ENCODE measurements at places on chromosomes 6 and 20. TPM values are rescaled to one million over a fixed set of nuclear protein-coding genes. Genes with fewer than 3 reads are reported as not detected.
A peak's percentile ranks its signal among the peaks of the same experiment; 100 is the strongest.

GRCh38 chr6:129102741-129103140 is 219.8 kb downstream of the LAMA2 start:
- DNase-seq = peak; percentile 76

DNA sequence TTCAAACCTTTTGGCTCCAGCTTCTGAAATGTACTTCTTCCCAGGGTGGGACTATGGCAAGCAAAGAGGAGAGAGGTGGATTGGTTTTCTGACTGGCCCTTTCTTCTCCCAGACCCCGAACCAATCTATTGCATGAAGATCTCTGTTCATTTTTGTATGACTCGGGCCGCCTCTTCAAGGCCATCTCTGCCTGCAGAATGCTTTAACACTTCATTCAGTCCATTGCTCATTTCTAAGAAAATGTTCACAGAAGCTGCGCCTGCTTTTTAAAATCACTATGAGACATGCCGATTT is 1.6 kb downstream of the VGLL2 start:
- DNase-seq = no peak

- no peak for DNase-seq
Observed at GRCh38 chr6:113439866-113440265, 417.3 kb upstream of the MARCKS start.

DNA sequence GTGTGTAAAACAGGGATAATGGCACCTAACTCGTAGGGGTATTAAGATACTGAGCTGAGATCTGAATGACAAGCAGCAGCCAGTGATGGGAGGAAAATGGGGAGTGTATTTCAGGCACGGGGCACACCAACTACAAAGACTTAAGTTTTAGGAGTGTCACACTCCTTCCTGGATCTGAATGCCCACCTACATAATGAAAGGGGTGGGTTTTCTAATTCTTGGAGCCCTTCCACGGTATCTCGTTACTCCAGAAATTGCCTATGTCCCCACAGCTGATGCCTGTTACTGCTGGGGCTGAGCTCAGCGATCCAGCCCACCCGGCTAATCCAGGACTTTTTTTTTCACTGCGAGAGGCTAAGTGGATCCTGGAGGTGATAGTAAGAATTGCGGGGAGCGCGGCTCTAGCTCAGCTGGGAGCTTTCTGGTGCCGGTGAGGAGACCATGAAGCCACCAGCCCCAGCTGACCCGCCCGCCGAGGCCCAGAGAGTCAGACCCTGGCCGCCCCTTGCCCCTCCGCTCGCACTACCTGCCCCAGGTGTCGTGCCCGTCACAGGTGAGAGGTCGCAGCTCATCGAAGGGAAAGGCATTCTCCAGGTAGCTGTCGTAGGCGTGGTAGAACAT is 727 bp downstream of the EDEM2 start:
- no peak for DNase-seq

DNA sequence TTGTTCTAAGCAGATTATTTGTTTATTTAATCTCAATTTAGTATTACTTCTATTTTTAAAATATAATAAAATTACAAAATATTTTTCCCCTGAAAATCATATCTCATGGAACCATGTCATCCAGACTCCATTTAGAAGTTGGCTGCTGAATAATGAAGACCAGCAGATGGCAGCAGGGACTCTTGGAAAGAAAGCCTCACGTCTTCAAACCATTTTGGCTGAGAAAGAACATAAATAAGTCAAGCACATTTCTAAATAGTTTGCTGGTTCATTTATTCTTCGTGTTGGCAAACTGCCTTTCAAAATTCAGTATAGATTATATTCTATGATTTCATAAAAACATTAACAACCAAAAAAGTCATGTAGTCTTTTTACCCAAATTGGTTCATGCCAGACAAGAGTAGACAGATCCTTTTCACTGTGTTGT is 71.7 kb downstream of the RCAN2 start:
- DNase-seq = peak; percentile 66

- DNase-seq = no peak
Observed at GRCh38 chr6:143271024-143271423, 179.5 kb downstream of the ADAT2 start.

DNA sequence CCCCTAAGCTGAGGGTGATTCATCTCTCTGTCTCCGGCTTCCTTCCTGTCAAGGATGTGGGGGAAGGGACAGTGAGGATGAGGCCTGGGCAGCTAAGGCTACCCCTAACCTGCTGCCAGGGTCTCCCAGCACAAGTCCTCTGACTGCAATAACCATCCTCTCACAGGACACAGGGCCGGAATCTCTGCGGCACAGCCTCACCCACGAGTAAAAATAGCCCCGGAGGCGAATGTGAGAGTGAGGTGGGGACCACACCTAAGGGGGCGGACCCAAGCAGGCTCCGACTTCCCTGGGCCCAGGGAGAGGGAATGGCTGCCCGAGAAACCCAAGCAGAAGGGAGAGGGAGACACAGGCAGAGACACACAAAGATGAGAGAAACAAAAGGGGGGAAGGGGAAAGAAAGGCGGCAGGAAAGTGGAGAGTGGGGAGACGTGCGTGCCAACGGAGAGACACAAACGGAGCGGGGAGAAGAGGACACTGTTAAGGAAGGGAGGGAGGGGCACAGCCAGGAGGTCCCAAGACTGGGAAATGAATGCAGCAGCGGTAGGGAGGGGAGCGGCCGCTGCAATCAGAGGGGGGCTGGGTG is 1.4 kb downstream of the CLIC1 start:
- DNase-seq = no peak

- no peak for DNase-seq
Observed at GRCh38 chr6:56231827-56232226, 15.6 kb downstream of the COL21A1 start.

The REM1 gene
- polyA plus RNA-seq = 1.2 TPM

The TFAP2A gene
- polyA plus RNA-seq = not detected

Measured in sigmoid colon (tissue), 7 donors.